Retinal pigment epithelial cell (primary cell): ENCODE measurements at places on chromosomes 13 and 19.

- no peak for DNase-seq
Measured at GRCh38 chr19:49110567-49110966, 3.6 kb upstream of the LIN7B start.

- DNase-seq: no peak
Measured at GRCh38 chr19:23203841-23204344, 46.3 kb downstream of the ZNF724 start.

- DNase-seq: no peak
Measured at GRCh38 chr19:14408491-14409145, 10.5 kb downstream of the DDX39A start.

GRCh38 chr13:80571346-80572307, 230.7 kb upstream of the SPRY2 start:
- no peak for DNase-seq
